Activated CD4-positive, alpha-beta memory T cell treated with anti-CD3 and anti-CD28 coated beads, Interleukin-2, amount 10 ng/mL, durations not matched to agents 7 days and 5 days (primary cell): ENCODE measurements at places on chromosomes 16 and 17. TPM values are rescaled to one million over a fixed set of nuclear protein-coding genes. Genes with fewer than 3 reads are reported as not detected.

CNTNAP1 gene
- 1.2 TPM for total RNA-seq

ITPRIPL2 gene
- 11.1 TPM for total RNA-seq

GRAP gene
- 15.4 TPM for total RNA-seq

ARHGAP44 gene
- not detected for total RNA-seq

DNA sequence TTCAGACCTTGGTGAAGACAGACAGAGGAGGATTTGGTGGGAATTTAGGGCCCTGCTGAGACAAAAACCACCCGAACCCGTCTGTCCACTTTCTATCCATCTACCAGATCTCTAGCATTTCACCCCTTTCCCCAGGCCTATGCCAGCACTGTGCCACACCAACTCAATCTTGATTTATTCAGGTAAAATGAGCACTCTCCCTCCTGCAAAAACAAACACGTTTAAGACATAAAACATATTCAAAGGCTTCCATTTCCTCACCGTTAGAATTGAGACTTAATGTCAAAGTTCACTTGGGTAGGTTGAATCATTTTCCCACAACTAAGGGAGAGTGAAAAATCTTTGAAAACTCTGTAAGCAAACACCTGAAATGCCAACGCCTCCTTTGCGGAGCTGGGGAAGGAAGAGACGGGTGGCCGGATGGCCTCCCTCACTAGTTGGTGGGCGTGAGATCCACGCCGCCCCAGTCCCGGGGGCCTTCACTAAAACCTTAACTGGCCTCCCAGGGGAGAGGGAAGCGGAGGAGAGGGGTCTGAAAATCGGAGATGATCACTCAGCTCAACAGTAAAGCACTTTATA lies 862 bp downstream of the DCAKD start:
- H3K36me3 ChIP-seq: peaks cover 25% of the 10 kb centered on the region
- peak overlapping the region; percentile 96 for H3K4me3 ChIP-seq
- H3K4me1 ChIP-seq: peaks cover 48% of the 10 kb centered on the region

GRCh38 chr16:67965668-67966548 lies 2.5 kb downstream of the SLC12A4 start:
- no peak for DNase-seq
- H3K27ac ChIP-seq: no peak overlapping the region
- peaks cover 26% of the 10 kb centered on the region for H3K4me1 ChIP-seq
- H3K36me3 ChIP-seq: peaks cover 20% of the 10 kb centered on the region

DNA sequence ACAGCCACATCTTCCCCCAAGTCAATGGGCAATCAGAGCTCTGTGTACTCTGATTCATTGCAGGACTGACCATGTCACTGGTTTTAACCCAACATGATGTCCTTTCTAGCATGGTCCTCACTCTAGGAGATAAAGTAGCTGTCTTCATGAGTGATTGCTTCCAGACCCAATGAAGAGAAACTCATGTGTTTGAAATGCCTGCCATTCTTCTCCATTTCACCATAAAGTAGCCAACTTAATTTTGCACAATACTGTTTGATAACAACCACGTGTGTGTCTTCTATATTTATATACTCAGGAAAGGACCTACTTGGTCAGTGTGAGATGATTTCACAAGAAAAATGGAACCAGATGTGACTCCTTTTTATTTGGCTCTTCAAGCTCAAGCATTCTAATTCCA lies 172.5 kb downstream of the AXIN2 start:
- no peak overlapping the region for H3K4me3 ChIP-seq
- peaks cover 1% of the 10 kb centered on the region for H3K27me3 ChIP-seq
- DNase-seq: no peak
- no peaks in the 10 kb centered on the region for H3K4me1 ChIP-seq
- no peak overlapping the region for H3K27ac ChIP-seq

- H3K27me3 ChIP-seq: peaks cover 17% of the 10 kb centered on the region
- H3K4me3 ChIP-seq: peak within 1 kb of the TSS; percentile 90
- peaks cover 54% of the 10 kb centered on the region for H3K4me1 ChIP-seq
- peak within 1 kb of the TSS; percentile 77 for H3K27ac ChIP-seq
- H3K36me3 ChIP-seq: peaks cover 16% of the 10 kb centered on the region
Measured at GRCh38 chr17:17476865-17477467, at the start of gene MED9. Gene MED9 (plus strand): TSS chr17:17477000. CDS start chr17:17477042, 42 bp downstream.

DNA sequence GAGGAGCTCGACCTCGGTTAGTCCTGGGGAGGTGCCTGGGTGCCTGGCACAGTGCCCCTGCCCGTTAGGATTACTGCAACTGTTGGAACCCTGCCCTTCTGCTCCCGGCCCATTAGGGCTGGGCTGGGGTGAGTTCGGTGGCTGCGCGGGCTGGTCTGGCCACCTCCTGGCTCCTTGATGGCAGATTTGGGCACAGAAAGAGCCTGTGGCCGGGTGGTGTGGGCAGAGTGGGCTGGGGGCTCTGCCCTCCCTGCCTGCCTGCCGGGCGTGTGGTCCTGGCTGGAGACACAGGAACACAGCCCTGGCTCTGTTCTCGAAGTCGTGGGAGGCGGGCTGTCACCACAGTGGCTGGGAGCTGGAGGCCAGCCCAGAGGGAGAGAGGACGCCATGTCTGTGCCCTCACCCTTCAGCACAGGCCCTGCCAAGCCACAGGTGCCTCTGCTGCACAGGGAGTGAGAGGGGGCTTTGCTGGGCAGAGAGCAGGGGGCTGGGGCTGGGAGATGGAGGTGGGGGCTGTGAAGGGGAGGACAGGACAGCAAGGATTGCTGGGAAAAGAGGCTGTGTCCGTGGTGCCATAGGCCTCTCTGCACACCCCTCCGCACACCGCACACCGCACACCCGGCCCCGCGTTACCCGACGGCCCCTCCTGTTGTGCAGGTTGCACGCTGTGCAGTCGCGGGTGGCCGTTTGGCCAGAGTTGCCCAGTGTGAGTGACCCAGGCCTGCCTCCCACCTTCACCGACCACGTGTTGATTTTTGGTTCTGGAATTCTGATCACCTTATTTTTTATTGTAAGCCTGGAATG lies 236.6 kb upstream of the GSE1 start:
- no peaks in the 10 kb centered on the region for H3K36me3 ChIP-seq
- no peak overlapping the region for H3K27ac ChIP-seq

- DNase-seq: no peak
- peaks cover 51% of the 10 kb centered on the region for H3K36me3 ChIP-seq
- H3K4me3 ChIP-seq: no peak overlapping the region
- H3K27ac ChIP-seq: peak overlapping the region; percentile 77
Measured at GRCh38 chr17:78724544-78724943, 57.5 kb downstream of the CYTH1 start.

GRCh38 chr17:48012151-48012520 lies 25.5 kb downstream of the COPZ2 start:
- peak overlapping the region; percentile 73 for H3K4me3 ChIP-seq
- H3K27me3 ChIP-seq: peaks cover 46% of the 10 kb centered on the region
- no peaks in the 10 kb centered on the region for H3K36me3 ChIP-seq
- H3K27ac ChIP-seq: no peak overlapping the region
- peaks cover 23% of the 10 kb centered on the region for H3K4me1 ChIP-seq

- H3K27me3 ChIP-seq: no peaks in the 10 kb centered on the region
- H3K4me3 ChIP-seq: no peak overlapping the region
- H3K36me3 ChIP-seq: peaks cover 2% of the 10 kb centered on the region
- no peak overlapping the region for H3K27ac ChIP-seq
- peak; percentile 36 for DNase-seq
Measured at GRCh38 chr16:30142672-30143346, 19.8 kb upstream of the MAPK3 start.

DNA sequence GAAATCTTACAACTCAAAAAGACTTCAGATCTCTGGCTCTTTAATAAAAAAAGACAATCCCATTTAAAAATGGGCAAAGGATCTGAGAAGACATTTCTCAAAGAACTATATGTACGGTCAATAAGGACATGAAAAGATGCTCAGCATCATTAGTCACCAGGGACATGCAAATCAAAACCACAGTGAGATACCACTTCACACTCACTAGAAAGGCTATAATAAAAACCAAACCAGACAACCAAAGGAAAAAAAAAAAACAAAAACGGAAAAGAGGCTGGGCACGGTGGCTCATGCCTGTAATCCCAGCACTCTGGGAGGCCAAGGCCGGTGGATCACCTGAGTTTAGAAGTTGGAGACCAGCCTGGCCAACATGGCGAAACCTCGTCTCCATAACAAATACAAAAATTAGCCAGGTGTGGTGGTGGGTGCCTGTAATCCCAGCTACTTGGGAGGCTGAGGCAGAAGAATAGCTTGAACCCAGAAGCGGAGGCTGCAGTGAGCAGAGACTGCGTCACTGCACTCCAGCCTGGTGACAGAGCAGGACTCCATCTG lies 1.7 kb upstream of the NPIPB7 start:
- H3K4me3 ChIP-seq: no peak overlapping the region
- no peak overlapping the region for H3K27ac ChIP-seq
- H3K36me3 ChIP-seq: peaks cover 20% of the 10 kb centered on the region
- DNase-seq: no peak
- peaks cover 6% of the 10 kb centered on the region for H3K4me1 ChIP-seq
- H3K27me3 ChIP-seq: no peaks in the 10 kb centered on the region

DNA sequence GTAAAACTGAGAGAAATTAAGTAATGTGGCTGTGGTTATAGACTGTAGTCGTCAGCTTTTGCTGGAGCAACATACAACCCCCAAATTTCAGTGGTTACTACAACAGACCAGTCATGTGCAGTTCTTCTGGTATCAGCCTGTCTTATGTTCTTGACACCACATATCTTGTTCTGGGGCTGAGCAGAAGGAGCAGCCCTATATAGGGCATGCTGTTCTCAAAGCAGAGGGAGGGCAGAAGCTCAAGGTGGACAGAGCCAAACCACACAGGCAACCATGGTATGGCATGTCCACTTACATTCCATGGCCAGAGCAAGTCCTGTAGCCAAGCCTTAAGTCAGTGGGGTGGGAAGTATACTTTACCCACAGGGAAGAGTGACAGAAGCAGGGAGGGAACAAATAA lies 7.7 kb downstream of the PRKAR1A start:
- no peak overlapping the region for H3K4me3 ChIP-seq
- no peak overlapping the region for H3K27ac ChIP-seq
- no peak for DNase-seq
- no peaks in the 10 kb centered on the region for H3K27me3 ChIP-seq
- peaks cover 83% of the 10 kb centered on the region for H3K36me3 ChIP-seq

DNA sequence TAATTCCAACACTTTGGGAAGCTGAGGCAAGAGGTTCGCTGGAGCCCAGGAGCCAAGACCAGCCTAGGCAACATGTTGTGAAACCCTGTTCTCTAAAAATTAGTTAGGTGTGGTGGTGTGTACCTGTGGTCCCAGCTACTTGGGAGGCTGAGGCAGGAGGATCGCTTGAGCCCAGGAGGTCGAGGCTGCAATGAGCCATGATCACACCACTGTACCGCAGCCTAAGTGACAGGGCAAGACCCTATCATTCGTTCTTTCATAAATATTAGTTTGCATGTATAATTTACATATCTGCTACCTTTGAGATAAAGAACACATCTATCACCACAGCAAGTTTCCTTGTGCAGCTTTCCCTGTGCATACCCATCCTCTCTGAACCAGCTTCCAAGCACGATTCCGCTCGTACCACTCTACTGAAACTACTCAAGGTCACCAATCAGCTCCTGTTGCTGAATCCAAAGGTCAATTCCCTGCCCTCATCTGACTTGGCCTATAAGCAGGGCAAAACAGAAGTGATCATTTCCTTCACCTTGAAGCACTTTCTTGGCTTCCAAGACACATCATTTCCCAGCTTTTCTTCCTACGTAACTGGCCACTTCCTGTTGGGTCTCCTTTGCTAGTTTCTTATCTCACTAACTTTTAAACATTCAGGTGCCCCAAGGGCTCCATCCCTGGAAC lies 49.1 kb downstream of the GRB2 start:
- peaks cover 31% of the 10 kb centered on the region for H3K4me1 ChIP-seq
- H3K36me3 ChIP-seq: peaks cover 19% of the 10 kb centered on the region
- no peak for DNase-seq

- no peak overlapping the region for H3K27ac ChIP-seq
- H3K27me3 ChIP-seq: no peaks in the 10 kb centered on the region
- H3K4me1 ChIP-seq: no peaks in the 10 kb centered on the region
- no peak for DNase-seq
- no peak overlapping the region for H3K4me3 ChIP-seq
Measured at GRCh38 chr16:85041219-85042166, 13.9 kb downstream of the KIAA0513 start.
